ENCODE measurements at places on chromosomes 5 and 9.

DNA sequence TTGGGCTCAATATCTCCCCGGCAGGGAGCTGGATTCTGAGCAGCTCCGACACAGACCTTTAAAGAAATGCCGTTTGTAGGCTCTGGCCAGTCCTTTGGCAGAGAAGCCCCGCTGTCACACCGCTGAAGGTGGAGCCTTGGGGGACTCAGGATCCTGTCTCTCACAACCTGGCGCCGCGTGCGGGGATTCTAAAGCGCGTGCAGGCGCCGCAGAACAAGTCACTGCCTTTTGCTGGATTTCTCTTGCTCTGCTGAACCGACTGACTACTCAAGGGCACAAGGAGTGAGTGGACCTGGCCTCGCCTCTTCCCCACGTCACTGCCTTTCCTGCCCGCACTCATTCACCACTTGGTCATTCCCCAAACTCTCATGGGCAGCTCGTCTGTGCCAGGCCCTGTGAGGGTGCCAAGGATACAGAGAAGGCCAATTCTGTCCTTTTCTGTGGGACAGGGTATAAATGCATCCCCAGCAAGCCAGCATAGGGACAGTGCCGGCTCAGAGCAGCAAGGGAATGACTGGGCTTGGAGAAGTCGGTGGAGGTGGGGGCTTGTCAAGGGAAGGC, 69.3 kb downstream of the CRB2 start:
- no peak for DNase-seq

- DNase-seq, result no peak
Observed at GRCh38 chr5:54109626-54110330, 200.6 kb downstream of the ARL15 start.

DNA sequence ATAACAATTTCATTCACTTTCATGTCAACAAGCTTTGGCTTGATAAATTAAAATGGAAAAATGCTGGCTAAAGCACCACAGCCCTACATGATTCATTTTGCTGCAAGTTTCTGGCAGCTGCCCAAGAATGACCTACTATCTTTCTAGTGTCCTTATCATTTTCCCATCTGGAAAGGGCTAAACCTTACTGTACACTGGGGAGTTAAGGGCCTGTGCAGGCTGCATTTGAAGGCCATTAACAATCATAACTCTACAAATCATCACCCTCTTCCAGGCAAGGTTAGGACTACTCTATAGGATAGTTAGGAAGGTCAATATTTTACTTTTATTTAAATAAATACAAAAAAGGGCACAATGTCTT, 579.7 kb upstream of the ZNF608 start:
- DNase-seq, result no peak

GRCh38 chr5:107430071-107430625, 240.6 kb downstream of the EFNA5 start:
- no peak for DNase-seq

DNA sequence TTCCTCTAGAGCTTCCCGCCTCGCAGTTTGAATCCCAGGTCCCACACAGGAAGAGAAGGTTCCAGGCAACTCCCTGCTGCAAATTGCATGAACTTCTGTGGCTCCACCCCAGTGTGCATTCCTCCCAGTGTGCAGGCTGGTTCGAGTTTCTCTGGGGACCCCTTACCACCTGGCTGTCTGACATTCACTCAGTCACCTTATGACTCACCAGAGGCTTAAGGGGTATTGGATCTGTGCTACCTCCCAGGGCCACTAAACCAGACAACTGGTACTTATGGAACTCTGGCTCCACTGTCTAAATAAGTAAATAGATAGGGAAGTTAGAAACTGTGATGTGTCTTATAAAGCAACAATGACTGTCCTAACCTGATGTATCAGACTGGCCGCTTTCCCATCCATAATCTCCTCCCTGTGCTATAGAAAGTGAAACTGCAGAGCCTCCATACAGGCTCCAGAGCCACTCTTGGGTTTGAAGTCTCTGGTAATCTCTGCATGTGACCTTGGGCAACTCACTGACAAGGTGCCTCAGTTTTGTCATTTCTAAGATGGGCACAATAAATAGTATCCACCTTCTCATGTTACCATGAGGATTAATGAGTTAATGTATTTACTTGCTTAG, 720.6 kb downstream of the SEMA5A start:
- DNase-seq, result no peak

GRCh38 chr9:22893196-22893843, 446.7 kb downstream of the DMRTA1 start:
- DNase-seq, result no peak

DNA sequence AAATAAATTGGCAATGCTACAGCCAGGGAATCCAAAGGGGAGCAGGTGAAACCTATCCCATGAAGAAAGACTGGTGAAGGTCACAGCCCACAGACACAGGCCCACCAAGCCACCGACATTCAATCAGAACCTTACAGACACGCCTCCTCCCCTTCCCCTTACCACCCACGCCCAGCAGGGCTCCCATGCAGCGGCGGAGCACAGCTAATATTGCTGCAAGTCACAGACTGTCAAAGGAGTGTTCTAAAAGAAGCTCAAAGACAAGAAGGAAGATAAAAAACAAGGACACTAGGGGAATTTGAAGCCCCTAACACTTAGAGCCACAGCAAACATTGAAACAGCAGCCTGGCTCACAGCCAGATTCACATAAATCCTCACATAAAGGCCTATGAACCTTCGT, 91.2 kb downstream of the MED10 start:
- DNase-seq, result no peak

DNA sequence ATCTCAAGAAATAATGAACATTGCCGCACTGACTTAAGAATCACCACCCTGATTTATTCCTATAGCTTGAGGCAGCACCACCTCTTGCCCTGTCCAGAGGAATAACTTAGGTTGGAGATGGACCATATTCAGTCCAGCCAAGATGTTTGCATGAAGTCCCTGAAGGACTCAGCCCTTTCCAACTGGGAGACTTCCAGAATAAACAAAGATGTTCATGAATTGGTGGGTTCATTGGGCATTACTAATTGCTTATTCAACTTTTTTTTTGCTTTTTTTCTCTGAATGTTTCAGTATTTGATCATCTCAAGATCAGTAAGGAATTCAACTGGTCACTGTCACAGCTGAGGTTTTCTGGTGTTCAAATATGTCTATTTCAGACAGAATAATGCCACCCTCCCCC, 470.6 kb downstream of the CCDC171 start:
- DNase-seq, result no peak

DNA sequence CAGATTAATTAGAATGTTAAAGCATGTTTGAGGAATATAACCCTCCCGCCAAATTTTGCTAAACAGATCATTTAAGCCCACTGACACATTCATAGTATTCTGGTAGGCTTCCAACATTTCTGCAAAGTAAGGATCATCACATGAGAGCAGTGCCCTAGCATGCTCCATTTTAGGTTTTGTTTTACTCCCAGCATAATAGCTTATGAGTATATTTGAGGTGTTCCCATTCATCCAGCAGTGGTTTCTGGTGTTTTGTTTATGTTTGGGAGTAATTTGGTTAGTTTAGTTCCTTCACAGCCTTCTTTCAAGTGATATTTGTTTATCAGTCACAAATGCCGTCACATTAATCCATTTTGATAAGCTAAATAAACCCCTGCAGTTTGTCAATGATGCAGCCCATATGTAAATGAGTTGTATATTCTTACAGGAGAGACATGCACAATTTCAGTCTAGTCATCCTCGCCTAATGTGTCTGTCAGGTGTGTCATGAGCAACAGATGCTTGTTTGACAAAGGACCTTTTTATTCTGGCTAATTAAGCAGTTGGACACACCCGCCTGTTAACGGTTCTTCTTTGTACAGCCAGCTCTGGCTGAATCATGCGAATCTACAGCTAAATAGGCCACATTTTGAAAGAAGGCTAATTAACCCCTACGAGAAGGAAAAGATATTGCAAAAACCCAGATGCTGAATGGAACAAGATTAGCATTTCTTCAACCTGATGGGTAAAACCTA, 124.4 kb downstream of the RFX3 start:
- no peak for DNase-seq
